ENCODE measurements at places on chromosomes 2 and 18.

GRCh38 chr2:210555555-210555954 is 844 bp upstream of the CPS1 start:
- no peak for DNase-seq

GRCh38 chr2:105754011-105754410 is 9.3 kb downstream of the NCK2 start:
- DNase-seq, result no peak

DNA sequence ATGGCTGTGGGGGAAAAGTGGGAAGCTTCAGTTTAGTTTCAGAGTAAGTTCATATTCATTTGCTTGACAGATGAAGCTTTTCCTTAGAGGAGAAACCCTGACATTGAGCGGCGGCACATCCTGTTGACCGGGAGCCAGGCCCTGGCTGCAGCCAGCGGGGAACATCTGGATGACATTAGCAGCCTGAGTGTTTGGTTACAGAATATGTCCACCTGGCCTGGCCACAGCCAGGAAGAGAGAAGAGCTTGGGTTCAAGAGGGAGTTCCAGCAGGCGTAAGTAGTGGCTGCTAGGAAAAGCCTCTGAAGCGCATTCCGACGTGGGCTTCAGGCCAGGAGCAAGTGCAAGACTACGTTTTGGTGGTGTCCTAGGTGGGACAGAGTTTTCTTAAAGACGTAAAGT is 144.9 kb upstream of the MYCN start:
- no peak for DNase-seq

DNA sequence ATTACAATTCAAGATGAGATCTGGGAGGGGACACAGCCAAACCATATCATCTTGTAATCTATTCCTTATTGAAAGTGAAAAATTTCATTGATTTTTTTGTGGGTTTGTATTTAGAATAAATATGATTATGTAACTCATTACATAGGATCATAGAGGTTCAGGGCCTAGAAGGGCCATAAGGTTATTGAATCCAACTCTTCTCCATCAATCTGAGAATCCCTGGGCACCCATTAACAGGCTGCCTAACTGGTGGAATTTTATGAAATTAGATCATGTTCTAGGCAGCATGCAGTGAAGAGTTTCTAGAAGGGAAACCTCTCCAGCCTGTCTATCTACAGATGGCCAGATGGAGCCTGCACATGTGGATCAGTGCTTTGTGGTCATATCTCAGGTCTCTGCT is 6.3 kb upstream of the APOB start:
- no peak for DNase-seq

DNA sequence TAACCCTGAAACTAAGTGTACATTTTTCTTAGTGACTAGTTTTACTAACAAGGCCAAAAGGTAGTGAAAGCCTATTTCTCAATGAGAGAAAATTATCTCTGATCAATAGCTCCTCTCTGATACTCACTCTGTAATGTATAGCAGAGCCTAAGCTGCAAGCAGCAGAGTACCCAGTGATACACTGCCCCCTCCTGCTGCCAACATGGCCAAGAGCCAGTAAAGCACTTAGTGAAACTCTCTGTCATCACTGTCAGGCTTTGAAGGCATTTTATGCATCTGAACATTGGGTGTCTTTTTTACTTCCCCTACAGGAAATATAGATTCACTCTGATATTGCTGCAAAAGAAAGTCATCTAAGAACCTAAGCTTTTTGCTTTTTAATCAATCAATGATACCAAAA is 784.1 kb upstream of the CDH7 start:
- no peak for DNase-seq

DNA sequence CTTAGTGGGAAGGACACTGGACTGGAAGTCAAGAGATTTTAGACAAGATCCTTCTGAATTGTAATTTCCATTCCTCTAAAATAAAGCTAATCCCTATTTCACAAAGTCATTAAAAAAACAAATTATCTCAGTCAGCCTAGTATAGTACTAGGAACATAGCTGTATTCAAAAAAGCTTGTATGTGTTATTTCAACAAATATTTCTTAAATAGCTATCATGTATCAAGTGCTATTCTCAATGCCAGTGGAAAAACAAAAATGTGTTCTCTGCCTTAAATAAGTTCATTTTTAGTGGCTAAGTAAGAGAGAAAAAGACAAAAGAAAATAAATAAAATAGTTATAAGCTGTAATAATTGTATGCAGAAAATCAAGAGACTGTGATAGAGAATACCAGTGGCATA is 541.8 kb upstream of the CDH2 start:
- no peak for DNase-seq

DNA sequence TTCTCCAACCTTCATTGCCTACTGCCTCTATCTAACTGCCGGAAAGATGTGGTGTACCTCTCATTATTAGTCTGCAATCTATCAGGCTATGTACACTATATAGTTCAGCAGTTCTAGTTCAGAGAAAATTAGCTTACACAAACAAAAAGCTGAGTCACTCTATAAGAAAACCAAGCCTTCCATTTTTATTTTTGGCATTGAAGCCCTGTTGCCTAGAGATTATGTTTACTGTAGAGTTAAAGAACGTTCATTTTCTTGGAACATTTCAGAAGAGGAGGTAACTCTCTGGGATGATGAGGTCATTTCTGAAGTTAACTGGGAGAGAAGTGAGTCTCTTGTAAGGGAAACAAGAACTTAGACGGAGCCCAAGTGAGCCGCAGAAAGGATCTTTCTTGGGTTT is 133.5 kb downstream of the FAM124B start:
- DNase-seq, result peak; percentile 53

- DNase-seq, result no peak
These were observed 232.1 kb upstream of the COPS8 start for GRCh38 chr2:236853585-236854051.

GRCh38 chr2:198662905-198663304 is 794.8 kb downstream of the SATB2 start:
- DNase-seq, result no peak

DNA sequence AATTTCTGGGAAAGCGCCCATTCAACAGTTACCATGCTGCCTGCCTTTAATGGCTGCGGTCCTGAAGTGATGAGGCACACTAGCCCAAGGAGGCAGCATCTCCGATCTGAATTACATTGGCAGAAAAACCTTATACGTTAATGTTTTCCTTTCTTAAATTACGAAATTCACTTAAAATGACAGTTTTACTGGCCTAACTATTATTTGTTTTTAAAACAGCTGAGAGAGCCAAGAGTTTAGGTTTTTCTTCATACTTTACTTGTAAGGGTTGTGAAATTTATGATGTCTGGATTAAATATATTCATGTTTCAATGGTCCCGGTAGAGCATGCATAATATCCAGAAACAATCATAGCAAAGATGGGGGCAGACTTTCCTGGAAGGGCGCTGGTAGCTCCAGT is 115.2 kb upstream of the REV1 start:
- no peak for DNase-seq

- DNase-seq, result peak; percentile 92
These were observed 31.8 kb upstream of the INPP4A start for GRCh38 chr2:98412751-98413458.

- no peak for DNase-seq
These were observed 234.0 kb downstream of the HAUS1 start for GRCh38 chr18:46338205-46338604.

DNA sequence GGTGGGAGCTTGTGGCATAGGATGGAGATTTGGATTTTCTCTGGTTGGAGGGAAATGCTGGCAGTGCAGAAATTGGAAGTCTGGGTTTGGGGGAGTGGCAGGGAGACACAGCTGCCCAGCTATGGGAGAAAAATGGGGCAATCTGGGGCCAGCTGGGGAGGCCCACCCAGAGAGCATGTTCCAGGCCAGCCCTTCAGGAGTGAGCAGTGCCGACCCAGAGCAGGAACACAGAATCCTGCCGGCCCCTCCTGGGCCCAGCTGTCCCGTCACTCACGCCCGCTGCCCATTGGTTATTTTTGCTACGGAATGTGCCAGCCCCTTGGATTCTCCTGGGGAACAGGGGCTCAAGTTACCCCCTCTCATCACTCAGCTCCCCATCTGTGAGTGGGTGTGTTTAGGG is 4.9 kb downstream of the SPEG start:
- DNase-seq, result no peak

- DNase-seq, result no peak
These were observed 223.7 kb downstream of the IRS1 start for GRCh38 chr2:226575928-226576327.

GRCh38 chr2:127985735-127986134 is 42.1 kb downstream of the SAP130 start:
- DNase-seq, result no peak

- no peak for DNase-seq
These were observed 19.9 kb downstream of the TTC32 start for GRCh38 chr2:19881908-19882265.

DNA sequence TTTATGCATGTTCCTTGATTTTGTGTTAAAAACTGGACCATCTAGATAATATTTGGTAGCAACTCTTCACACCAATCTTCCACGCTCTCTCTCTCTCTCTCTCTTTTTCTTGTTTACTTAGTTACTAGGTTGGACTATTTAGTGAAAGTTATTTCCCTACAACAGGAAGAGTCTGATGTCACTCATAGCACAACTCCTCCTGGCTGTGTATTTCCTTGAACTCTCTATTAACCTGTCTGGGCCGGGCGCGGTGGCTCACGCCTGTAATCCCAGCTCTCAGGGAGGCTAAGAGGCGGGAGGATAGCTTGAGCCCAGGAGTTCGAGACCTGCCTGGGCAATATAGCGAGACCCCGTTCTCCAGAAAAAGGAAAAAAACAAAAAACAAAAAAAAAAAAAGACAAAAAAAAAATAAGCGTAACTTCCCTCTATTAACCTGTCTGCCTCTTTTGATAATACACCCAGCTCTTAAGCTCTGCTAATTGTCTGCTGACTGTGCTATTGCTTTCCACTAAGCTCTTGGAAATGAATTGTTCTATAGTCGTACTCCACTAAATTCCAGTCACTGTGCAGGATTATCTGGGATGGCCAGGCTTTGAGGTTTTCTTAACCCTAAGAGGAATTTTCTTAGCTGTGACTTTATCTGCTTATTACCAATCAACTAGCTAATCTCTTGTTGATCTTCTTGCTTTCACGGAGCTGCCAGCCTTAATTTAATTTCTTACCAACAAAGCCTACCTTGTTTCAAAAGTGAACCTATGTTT is 18.1 kb upstream of the CDH19 start:
- no peak for DNase-seq

GRCh38 chr2:42368817-42369531 is 8.0 kb upstream of the COX7A2L start:
- DNase-seq, result no peak

- DNase-seq, result no peak
These were observed 31.4 kb downstream of the FHOD3 start for GRCh38 chr18:36328916-36329315.

GRCh38 chr18:5475267-5475666 is 68.5 kb downstream of the EPB41L3 start:
- no peak for DNase-seq

DNA sequence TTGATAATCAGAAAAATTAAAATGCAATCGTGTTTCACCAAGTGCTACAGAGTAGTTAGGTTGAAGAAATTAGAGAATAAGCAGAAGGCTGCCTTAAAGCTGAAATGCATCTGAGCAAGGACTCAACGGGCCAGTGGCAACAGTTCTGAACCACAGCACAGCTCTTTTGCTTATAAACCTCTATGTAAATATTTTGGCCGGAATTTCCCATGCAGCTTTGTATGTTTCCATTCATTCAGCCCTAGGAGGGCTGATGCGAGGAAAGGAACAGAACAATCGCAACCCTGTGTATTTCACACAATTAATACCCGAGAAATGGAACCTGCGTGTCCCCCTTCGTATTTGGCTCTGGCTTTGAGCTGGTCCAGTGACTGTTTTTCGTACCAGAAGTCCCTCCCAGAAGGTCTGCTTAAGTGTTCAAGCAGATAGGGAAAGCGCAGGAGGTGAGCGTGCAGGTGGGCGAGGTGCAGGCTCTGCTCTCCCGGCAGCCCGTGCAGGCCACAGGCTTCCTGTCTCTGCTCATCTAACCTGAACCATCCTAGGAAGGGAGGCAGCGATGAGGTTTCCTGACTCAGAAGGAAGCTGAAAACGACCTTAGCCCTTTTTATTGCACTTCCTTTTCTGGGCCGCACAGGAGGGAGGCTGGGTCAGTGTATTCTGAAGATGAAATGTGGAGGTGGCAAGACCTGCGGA is 67.3 kb downstream of the ASB1 start:
- DNase-seq, result no peak

- DNase-seq, result no peak
These were observed 153.1 kb upstream of the SLC14A2 start for GRCh38 chr18:45462179-45462578.

DNA sequence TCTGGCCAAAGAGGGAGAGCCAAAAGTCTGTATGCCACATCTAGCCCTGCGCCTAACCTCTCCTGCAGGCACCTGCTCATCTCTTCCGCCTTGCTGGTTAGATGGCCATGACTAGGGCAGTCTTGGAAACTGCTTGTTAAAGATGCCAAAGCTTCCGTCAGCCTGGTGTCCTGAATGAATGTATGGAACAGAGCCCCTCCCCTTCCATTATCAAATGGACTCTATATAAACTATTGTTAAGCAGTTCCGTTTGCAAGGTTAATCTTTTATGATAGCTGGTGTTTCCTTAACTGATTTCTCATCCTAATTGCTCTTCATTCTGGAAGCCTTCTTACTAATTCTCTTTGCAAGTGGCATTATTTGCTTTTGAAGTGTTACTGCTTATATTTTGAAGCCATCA is 87.1 kb downstream of the ATP9B start:
- DNase-seq, result no peak

DNA sequence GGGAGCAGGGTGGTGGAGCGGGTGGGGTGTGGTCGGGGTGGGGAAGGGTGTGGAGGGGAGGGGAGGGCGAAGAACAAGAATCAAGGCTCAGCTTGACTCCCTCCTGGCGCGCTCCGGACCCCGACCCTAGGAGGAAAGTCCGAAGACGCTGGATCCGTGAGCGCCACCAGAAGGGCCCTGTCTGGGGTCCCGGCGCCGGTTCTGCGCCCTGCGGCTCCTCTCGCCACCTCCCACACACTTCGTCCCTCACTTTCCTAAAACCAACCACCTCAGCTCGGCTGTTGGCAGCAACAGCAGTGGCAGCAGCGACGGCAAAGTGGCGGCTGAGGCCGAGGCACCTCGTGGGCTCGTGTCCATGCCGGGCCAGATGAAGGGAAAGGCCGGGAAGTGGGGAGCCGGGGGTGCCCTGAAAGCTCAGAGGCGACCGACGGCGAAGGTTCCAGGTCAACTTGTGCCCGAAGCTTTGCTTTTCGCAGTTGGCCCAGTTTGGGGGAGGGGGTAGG is 2.1 kb downstream of the KLHL14 start:
- DNase-seq, result no peak

- DNase-seq, result no peak
These were observed 15.0 kb upstream of the GPR17 start for GRCh38 chr2:127630864-127631540.

- no peak for DNase-seq
These were observed 12.9 kb downstream of the WNT10A start for GRCh38 chr2:218893349-218894150.

Measured in HS-5 (cell line).